ENCODE measurements at places on chromosomes 13 and 19.

- H3K27me3 ChIP-seq: no peaks in the 10 kb centered on the region
- no peaks in the 10 kb centered on the region for H3K4me1 ChIP-seq
- H3K27ac ChIP-seq: no peak overlapping the region
- DNase-seq: no peak
- H3K36me3 ChIP-seq: no peaks in the 10 kb centered on the region
Observed at GRCh38 chr13:85616275-85616674, 182.9 kb downstream of the SLITRK6 start.

DNA sequence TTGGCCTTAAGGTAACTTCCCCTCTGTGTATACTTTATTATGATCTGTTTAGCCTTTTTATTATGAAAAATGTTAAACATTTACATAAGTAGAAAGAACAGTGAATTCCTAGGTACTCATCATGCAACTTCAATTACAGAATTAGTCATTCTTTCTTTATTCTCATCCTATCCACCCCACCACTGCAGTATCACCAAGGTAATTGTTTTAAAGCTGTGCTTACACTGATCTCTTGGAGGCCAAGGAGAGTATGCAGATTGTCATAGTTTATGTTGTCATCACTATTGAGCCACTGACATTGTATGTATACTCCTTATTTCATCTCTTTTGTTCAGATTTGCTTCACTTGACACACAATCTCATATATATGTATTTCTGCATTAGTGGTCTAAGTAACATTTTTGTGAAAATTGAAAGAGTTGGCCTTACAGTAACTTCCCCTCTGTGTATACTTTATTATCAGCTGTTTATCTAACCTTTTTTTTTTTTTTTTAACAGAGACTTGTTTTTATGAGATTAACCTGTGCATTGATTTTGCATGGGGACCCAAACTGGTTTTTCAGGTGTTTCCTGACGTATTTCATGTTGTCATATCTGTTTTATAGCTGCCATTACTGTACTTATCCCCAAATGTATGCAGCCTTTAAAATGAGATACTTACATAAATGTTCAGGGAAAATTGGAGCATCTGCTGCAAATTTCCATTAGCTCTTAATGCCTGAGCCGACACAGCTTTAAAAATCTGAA lies 4.5 kb downstream of the ZNF507 start:
- H3K36me3 ChIP-seq: peaks cover 20% of the 10 kb centered on the region
- H3K4me1 ChIP-seq: peaks cover 4% of the 10 kb centered on the region
- no peaks in the 10 kb centered on the region for H3K27me3 ChIP-seq
- H3K4me3 ChIP-seq: no peak overlapping the region
- DNase-seq: no peak

DNA sequence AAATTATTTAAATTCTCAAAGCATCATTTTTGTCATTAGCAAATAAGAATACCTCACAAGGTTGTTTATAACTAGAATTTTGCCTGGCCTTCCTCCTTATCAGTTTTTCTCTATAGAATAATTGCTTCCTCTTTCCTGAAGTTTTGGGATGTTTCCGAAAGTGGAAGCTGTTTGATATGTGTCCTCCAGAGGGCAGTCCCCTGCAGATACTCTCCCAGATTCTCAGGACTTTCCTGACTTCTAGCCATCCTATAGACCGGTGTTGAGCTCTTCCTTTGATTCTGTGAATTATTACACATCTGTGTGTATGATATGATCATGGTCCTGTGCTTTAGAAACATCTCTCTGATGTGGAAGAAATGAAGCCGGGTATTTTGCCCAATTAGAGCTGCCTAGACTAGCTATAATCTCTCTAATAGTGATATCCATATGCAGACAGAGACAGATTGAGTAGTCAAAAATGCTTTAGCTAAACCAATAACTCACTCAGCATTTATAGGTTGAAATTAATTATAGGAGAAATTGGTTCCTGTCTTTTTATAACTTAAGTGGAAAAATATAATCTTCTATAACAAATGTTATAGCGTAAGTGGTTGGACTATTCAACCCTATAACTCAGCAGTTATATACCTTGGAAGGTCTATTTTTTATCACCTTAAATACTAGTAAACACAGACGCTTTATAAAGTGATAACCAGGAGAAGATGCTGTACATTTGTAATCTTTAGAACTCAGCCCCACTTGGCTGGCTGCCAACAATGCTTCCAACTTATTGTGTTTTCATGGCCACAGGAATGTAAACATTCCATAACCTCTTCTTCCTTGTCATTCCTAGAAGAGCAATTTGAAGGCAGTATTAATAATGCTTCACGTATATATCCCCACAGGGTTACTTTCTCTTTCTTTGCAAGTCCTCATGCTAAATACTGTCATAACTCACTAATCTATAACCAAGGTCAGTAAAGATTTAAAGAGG lies 201.0 kb upstream of the RXFP2 start:
- no peak overlapping the region for H3K27ac ChIP-seq
- no peaks in the 10 kb centered on the region for H3K36me3 ChIP-seq
- no peak for DNase-seq
- H3K4me3 ChIP-seq: no peak overlapping the region

- H3K36me3 ChIP-seq: no peaks in the 10 kb centered on the region
- H3K27me3 ChIP-seq: peaks cover 2% of the 10 kb centered on the region
- no peak overlapping the region for H3K4me3 ChIP-seq
- no peak for DNase-seq
- H3K27ac ChIP-seq: no peak overlapping the region
- H3K4me1 ChIP-seq: no peaks in the 10 kb centered on the region
Observed at GRCh38 chr19:31071136-31071855, 277.9 kb downstream of the TSHZ3 start.

DNA sequence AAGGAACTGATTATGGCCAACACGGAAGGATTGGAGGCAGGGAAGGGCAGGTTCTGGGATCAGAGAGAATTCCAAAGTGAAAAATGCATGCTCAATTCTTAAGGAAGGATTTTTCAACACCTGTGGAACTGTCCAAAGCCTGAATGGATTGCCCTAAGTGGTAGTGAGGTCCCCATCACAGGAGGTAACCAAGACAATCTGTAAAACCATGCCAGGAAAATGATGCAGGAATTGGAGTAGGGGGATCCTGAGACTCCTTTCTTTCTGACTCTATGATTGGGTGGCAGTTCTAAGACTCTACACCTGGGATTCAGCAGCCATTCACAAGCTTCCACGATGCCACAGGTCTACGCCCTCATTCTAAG lies 56.5 kb upstream of the ZNRF4 start:
- DNase-seq: no peak
- peaks cover 12% of the 10 kb centered on the region for H3K27me3 ChIP-seq
- H3K36me3 ChIP-seq: no peaks in the 10 kb centered on the region
- H3K4me3 ChIP-seq: no peak overlapping the region

GRCh38 chr13:34452831-34453230 lies 489.2 kb upstream of the NBEA start:
- no peaks in the 10 kb centered on the region for H3K4me1 ChIP-seq
- no peak overlapping the region for H3K27ac ChIP-seq
- H3K36me3 ChIP-seq: no peaks in the 10 kb centered on the region
- H3K27me3 ChIP-seq: no peaks in the 10 kb centered on the region

GRCh38 chr13:51934461-51935087 lies 72.8 kb downstream of the CCDC70 start:
- no peak for DNase-seq
- H3K27me3 ChIP-seq: no peaks in the 10 kb centered on the region
- H3K36me3 ChIP-seq: peaks cover 43% of the 10 kb centered on the region
- H3K4me1 ChIP-seq: no peaks in the 10 kb centered on the region
- no peak overlapping the region for H3K4me3 ChIP-seq
- H3K27ac ChIP-seq: no peak overlapping the region
